Sciatic nerve (tissue), 2 donors: ENCODE measurements at places on chromosomes 12 and 14.

DNA sequence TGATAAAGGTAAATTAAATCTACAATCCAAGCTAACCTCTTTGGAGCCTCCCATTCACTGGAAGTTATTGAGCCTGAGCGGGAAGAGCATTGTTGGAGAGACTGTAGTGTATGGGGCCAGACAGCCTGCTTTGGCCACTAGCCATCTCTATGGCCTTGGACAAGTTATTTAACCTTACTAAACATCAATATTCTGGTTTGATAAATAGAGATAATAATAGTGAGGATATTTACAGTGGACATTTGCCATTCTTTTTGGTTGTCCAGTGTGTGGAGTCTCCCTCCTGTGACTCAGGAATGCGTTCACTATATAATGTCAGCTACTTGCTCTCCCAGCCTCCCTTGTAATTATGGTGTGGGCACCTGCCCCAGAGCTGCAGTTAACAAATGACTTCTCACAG lies 216.1 kb downstream of the SLC38A4 start:
- no peak for DNase-seq

GRCh38 chr14:92108345-92109254 lies 2.2 kb upstream of the ATXN3 start:
- DNase-seq, result no peak

DNA sequence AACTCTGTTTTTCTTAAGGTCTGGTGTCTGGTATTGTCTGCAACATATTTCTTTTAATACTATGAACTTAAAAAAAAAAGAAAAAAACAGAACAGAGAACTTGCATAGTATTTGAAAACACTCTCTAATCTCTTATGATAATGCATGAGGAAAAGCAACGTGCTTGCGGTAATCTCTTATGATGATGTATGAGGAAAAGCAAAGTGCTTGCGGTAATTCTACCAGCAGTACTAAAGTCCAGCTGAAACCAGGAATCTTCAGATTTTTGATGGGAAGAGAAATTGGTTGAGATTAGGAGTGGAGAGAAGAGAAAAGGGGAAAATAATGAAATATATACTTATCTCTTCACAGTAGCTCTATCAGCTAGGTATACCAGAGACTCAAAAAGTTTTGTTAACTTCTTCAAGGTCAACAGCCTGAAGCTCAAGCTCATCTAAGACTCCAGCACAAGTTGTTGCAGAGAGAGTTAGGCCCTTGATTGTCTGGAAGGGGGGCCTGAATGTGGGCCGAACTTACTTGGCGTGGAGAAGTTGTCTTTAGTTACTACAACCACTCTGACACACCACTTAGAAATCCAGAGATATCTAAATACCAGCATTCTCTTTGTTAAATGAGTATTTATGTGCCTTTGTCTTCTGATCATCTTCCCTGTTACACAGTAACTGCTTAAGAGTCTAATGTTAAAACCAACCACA lies 240.4 kb downstream of the PRKD1 start:
- no peak for DNase-seq

- no peak for DNase-seq
These were observed 5.2 kb upstream of the HSP90B1 start for GRCh38 chr12:103924761-103925641.

DNA sequence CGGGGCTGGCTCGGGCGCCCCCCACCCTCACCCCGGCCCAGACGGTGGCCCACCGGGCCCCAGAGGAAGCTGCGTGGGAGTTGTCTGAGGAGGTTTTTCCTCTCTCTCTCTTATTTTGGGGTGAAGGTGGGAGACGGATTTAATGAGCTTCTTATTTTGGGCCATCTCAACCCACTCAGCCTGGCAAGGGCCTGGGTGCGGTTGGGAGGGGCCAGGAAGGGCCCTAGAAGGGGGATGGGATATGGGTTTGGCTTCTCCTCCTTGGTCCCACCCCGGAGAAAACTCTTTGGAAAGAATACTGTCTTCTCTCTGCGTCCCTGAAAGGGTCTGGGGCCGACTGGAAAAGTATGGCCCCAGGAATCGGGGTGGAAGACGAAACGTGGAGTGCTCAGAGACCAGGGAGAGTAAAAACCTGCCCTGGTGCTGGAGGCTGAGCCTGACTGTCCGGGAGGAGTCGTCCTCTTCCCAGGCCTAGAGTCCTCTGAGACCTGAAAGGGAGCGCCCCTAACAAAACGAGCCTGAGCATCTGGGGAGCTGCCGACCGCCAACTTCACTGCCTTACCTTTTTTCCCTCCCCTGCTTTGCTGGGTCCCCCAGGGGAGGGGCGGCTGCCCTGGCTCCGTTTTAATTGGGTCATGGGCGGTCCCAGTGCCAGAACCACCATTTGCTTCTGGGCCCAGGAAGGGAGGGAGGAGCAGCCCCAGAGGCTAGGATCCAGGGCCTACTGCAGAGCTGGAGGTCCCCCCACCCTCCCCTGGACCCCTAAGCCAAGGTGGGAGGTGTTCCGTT lies 1.6 kb downstream of the MMP14 start:
- DNase-seq, result peak; percentile 80

DNA sequence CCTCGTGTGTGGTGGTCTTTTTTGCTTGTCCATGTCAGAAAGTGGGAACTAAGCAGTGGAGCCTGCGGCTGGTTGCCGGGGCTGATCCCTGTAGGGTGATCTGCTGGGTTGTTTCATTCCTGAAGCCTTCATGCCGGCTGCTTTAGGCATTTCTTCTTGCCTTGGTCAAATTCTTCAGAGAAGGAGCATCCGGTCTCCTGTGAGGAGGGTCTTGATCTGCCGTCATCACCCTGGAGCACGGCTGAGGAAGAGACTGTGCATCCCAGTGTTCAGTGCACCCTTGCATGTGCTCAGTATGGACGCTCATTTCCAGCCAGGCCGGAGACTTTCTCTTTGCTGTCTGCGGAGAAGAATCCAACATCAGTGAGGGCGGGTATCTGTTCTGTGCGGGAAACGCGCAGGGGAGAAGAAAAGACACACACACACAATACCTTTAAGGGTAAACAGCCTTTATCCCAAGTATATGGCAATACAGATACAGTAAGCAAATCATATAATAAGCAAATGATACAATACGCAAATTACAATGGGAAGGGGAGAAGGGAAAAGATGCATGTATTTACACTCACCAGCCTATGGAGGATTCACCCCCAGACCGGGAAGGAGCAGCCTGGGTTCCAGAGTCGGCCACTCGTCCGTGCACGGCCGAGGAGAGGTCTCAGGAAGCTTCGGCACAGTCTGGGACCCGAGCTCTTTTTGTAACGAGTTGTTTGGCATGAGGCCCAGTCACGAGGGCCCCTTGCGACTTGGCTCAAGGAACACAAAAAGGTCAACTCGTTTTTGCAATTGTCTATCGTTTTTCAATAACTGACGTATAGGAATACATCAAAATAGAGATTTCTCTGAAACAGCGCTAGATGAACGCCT lies 1366.8 kb upstream of the TMEM132C start:
- DNase-seq, result no peak

DNA sequence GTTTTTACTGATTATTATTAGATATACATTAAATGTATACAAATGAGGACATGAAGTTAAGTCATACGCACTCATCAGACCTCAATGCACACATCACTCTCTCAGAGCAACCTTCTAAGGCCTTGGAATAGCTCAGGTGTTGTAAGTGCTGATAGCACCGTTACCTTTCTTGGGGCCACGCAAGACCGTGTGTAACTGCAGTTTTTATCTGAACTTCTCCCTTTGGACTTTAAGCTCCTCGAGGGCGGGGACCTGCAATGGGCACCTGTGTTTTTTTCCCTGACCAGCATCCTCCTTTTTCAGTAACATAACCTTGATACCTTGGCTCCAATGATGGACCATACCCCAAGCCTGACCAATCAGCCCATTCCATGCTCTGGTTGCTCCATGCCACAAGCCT lies 136.5 kb upstream of the TMCC3 start:
- DNase-seq, result no peak

DNA sequence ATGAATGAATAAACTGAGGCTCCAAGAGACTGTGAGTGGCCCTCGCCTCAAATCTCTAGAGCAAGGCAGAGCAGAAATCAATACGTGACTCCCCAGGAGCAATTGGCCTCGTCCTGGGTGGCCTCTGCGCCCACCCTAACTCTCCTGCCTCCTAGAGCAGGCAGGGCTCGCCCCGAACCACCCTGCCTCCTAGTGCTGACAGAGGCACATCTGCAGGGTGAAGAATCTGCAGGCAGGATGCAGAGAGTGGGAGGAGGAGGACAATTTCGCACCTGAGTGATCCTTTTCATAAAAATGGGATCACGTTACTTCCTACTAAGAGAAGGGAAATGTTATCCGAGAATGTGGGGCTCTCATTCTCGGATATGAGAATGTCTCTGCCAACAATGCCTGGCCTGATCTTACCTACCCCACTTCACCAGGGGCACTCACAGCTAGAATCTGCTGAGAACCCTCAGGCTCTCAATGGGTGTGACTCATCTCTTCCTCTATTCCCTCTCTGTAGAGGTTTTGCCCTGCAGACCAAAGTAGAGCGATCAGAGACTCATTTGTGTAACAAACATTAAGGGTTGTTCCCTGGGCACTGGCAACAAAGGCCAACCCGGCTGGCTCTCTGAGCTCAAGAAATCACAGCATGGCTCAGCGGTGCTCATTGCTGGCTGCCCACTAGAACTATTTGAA lies 61.7 kb upstream of the BCL2L14 start:
- no peak for DNase-seq

DNA sequence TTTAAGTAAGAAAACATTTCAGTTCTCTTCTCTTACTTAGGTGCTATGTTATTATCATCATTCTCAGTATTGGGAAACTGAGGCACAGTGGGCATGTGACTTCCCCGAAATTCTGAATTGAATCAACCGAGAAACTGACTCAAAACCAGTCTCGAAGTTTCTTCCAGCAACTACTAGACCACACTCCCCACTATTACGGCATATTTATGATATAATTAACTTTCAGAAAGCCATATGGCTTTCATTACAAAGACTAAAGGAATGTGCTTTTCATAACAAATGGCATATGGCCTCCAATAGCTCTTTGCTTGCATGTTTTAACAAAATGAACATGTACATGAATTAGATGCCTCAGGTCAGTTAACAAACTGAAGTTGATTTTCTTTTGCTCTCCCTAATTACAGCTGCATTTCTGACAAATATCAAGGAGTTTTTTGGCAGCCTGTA lies 182.9 kb upstream of the SLC38A2 start:
- no peak for DNase-seq

- DNase-seq, result no peak
These were observed 240.5 kb downstream of the C12orf75 start for GRCh38 chr12:105570944-105571343.

DNA sequence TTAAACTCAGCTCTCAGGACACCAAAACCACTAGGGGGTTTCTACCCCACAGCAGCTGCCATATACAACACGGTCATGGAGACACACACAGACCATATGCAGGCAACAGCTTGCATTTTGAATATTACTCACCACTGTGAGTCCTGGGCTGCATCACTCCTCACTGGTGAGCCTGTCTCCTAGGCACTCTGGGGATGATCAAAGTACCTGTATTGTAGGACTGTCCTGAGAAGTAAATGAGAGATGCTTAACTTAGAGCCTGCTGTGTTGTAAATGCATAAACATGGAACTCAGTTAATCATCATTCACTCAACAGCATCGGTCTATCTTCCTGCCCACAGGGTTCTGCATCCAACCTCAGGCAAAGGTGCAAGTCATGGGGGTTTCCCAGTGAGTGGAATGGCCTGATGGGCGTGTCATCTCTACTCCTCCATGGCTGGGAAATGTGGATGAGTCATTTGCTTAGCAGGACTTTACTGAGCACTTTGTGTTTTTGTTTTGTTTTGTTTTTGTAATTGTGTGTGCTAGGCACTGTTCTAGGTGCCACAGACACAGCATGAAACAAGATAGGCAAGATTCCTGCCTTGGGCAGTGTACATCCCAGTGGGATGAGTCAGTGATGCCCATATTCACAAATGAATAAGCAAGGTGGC lies 1141.2 kb upstream of the TMEM132C start:
- no peak for DNase-seq

DNA sequence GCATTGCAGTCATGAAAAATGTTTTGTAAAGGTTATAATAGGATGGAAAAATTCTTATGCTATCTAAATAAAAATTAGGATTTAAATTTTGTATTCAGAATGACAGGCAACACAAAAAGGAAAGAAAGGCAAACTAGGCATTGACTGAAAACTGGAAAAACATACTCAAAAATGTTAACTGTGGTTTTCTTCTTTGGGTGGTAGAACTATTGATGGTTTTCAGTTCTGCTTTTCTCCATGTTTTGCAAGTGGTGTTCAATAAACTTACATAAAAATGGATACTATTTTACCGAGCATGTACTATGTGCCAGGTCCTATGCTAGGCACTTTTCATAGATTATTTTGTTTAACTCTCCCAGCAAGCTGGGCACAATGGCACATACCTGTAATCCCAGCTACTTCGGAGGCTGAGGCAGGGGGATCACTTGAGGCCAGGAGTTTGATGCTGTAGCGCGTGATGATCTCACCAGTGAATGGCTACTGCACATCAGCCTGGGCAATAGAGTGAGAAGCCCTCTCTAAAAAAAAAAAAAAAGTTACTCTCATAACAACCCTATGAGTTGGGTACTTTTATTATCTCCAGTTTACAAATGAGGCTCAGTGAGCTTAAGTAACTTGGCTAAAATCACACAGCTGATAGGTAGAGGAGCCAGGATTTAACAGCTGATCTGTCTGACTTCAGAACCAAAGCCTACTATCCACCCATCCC lies 26.3 kb upstream of the TCP11L2 start:
- DNase-seq, result no peak

DNA sequence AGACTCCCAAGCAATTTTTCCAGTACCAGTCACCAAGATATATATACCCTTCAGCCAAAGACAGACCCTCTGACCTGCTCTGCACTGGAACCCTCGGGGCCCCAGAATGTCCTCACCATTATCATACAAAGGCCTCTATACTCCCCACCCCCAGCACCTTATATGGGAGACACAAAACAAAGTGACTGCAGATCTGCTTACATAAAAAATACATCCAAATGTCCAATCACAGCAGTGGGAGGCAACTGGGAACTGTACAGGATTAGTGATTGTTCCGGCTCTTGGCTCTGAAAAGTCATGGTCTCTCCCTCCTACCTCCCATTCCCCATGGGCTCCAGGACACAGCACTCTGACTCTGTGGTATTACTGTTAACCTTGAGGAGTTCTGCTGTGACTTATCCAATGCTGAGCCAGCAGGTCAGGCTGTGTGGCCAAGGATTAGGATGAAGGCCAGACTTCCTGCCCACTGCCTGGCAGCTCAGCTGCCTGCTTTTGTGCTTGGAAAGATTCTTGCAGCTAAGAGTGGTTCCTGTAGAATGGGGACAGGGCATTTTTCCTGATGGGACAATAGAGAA lies 13.7 kb downstream of the OXA1L start:
- DNase-seq, result no peak

- DNase-seq, result no peak
These were observed 223.2 kb downstream of the NTF3 start for GRCh38 chr12:5655120-5655519.

GRCh38 chr14:85607651-85608081 lies 77.7 kb downstream of the FLRT2 start:
- DNase-seq, result no peak

GRCh38 chr12:125194987-125195386 lies 129.8 kb downstream of the AACS start:
- DNase-seq, result no peak

DNA sequence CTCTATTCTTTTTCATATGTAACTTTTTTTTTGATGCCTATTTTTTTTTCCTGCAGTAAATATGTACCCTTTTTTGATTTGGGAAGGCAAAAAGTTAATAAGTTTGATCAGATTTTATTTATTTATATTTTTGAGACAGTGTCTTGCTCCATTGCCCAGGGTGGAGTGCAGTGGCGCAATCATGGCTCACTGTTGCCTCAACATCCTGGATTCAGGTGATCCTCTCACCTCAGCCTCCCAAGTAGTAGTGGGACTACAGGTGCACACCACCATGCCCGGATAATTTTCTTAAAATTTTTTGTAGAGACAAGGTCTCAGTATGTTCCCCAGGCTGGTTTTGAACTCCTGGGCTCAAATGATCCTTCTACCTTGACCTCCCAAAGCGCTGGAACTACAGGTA lies 79.1 kb downstream of the HEATR5A start:
- DNase-seq, result no peak
